ENCODE measurements at places on chromosomes 1 and 21.

DNA sequence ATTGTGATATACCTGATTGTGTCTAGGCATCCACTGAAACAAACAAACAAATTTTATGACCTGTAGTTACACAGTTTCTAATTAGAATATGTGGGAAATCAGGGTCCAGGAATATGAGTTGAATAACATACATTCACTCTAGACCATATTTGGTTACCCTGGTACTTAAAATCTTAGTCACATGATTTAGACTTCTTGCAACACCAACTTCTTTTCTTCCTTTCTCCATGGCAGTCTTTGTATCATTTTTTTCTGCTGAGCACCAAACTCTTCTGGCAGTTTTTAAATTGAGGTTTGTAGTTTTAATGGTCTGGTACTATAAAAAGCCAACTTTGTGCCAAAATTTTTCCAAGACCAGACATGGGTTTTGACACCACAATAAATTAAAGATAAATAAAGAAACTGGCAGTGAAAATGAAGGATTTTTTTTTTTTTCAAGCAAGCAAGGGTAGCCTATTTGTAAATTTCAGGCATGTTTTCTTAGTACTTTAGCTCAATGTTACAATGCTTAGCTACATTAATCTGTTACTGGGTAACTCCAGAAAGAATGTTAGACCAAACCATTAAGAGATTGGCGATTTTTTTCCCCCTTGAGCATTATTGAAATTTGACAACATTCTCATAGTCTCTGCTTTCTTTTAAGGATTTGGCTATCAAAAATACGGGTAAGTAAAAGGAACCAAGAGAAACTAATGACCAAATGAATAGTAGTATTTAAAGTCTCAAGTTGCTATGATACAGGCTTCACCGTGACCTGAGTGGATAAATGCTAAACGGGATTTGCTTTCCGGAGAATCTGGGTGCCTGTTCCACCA is 108.5 kb downstream of the NFIA start:
- peak; percentile 34 for DNase-seq

GRCh38 chr1:44674113-44675000 is at the start of the genes ARMH1 and TMEM53:
Gene ARMH1, plus strand, starts transcription at chr1:44674714. Its CDS starts 14,984 bp downstream, at chr1:44689698.
Gene TMEM53, minus strand, starts transcription at chr1:44674481. Its CDS starts 90 bp downstream, at chr1:44674391.
- DNase-seq: peak; percentile 100

DNA sequence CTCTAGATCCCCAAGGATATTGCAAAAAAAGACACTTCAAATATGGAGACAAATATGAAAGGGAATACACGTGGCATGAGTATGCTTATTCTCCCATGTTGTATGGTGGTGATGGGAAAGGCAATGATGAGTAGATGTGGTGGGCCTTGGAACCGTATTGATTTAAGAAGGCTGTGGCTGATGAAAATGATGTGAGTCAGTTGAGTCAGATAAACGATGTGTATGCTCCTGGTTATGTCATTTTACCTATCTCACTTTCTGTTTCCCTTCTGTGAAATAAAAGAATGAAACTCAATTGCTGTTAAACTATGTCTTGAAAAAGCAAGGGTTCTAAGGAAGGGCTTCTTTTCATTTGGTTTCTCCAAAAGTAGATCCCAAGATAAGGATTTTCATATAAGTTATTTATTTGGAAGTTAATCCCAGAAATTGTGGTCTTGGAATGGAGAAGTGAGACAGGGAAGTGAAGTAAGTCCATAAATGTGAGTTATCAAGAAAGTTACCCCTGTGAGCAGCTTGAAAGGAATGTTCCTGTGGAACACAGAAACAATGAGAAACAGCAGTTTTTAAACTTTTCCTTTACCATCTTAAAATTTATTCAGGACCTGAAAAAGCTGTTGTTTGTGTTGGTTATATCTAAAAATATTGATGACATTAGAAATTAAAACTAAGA is 292.0 kb downstream of the DUSP10 start:
- peak; percentile 67 for DNase-seq

DNA sequence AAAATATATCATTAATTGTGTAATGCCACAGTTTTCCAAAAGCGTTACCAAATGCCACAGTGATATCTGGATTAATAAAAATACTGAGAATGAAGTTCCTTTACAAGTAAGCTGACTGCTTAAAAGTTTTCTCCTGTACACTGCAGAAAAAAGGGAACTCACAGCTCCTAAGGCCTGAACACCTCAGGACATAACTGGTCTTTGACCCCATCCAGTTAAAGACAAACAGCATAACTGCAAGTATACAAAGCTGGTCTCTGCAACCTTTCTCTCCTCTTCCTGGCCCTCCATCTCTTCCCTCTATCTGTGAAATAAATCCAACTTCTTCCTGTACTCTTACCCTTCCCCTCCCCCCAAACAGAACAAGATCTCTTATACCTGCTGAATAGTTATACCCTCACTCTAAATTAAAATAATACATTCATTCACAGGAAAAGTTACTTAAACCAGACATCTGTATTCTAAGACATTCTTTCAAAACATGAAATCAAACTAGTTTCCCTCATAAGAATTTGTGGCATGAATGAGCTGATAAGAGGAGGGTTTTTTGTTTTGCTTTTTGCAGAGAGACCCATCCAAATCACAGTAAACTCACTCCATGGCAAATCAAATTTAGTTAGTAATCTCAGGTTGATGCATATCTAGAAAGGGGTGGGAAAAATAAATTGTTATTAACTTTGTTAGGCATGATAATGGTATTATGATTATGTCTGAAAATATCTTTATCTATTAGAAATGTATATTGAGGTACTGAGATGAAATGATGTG is 2.9 kb downstream of the DIPK1A start:
- DNase-seq: no peak

DNA sequence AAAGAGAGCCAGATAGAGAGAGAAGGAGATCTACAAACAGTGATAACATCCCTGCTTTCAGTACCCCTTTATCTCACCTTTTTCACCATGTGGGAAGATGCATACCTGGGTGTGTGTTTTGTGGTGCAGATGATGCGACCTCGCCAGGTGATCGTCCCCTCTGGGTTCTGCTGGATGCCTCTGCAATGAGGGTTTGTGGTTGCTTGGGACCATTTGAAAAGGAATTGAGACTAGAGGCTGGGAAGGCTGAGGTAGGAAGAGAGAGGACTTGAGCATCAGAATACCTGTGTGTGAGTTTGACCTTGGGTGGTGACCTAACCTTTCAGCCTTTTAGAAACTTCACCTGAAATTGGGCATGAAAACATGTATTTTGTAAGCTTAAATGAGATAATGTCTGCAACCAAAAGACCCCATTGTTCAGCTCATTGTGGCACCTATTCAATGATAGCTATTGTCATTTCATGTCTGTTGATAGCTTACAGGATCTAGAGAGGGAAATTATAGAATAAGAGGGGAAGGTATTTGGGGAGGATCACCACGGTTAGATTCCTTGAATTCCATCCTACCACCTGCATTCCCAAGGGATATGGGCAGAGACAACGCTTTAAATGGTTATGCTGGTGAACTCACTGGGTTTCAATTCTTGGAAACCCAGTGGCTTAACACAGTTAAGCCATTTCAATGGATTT is 125.7 kb downstream of the IGSF21 start:
- no peak for DNase-seq

DNA sequence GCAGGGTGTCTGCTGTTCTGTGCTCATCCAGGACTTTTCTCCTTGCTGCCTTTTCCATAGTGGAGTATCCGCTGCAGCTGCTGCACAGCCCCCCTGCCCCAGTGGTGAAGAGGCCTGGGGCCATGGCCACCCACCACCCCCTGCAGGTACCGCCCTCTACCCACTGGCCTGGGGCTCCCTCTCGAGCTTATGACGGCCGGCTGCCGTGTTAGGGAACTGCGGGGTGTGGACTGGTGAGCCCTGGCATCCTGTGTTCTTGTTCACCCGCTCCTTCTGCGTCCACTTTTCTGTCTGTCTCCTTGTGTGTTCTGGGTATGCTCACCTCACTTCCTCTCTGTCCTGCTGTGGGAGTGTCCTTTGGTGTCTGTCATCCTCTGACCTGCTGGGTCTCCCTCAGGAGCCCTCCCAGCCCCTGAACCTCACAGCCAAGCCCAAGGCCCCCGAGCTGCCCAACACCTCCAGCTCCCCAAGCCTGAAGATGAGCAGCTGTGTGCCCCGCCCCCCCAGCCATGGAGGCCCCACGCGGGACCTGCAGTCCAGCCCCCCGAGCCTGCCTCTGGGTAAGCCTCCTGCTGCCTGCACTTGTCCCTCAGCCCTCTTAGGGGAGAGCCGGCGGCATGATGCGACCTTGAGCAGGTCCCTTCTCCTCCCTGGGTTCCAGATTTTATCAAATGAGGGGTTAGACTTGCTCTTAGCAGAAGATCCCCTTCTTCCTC is 29.8 kb downstream of the ETNK2 start:
- DNase-seq: no peak

DNA sequence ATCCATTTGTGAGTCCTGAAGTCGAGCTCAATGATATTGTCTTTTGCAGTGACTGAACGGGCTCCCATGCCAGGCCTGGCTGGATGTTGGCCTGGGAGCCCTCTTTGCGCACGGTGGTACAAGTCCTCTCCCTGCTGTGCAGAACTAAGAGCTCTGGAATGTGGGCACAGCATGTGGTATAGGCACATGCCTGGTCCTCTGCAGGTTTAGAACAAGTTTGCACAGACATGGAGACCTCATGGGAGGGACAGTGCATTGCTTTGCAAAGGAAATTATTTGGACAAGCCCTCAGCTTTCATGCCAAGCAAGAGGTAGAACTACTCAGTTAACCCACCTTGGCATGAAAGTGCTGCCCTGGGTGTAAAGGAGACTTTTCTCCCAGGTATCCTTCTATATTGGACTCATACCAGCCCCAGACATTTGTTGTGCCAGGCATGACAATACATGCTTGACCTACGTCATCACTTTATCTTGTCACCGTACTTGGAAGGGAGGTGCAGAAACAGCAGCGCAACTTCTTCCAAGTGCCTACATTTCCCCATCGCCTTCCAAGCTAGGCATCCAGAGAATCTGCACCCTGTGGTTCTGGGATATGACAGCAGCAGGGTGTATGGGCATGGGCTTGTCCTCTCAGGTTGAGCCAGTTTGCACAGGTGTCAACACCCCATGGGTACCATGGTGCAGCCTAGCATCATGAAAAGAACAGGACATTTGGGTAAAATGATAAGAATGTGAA is 37.6 kb upstream of the MRPS6 start:
- DNase-seq: no peak

- DNase-seq: peak; percentile 99
These were observed 79.5 kb upstream of the SLC45A1 start for GRCh38 chr1:8238141-8239038.

DNA sequence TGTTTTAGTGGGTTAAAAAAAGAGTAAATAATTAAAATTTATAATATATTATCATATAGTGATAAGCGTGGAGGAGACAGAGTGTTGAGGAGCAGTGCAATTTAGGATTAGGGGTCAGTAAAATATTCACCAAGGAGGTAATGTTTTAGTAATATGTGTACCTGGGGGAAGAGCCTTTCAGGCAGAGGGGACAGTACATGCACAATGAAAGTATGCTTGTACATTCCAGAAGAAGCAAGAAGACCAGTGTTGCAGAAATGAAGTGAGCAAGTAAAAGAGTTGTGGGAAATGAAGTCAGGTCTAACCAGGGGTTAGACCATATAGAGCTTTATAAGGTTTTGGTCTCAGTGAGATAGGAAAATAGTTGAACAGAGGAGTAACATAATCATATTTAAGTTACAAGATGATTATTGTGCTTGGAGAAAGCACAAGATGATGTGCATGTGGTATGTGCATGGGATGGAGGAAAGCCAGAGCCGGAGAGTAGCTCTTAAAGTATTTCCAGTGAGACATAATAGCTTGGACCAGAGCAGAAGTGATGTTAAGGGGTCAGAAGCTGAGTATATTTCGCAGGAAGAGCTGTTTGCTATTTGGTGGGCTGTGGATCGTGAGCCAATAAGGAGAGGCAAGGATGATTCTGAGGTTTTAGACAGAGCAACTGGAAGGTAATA is 44.8 kb downstream of the SNX7 start:
- no peak for DNase-seq
